Prostate gland (tissue), 2 donors: ENCODE measurements at places on chromosomes 13 and 19. TPM values are rescaled to one million over a fixed set of nuclear protein-coding genes. Genes with fewer than 3 reads are reported as not detected.

GRCh38 chr19:45863840-45864628 is at the start of gene FOXA3:
Gene FOXA3 (plus strand): TSS chr19:45864326. CDS start chr19:45864457, 131 bp downstream.
- DNase-seq: no peak

DNA sequence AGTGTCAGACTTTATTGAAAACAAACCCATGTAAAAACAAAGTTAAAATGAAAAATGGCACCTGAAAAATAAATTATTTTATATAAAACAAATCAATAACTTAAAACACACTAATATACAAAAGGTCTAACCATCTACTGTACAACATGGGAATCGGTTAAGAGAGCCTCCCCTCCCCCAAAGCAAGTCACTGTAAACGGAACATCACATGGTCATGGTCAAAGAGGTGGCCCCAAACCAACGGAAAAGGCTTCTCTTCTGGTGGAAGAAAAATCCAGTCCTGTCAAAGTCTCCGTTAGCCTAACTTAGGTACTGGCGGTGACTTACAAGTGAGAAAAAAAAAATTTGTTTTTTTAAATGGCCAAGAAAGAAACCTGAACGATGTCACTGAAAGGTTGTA is 15.7 kb upstream of the TIMM44 start:
- DNase-seq: no peak

- no peak for DNase-seq
Observed at GRCh38 chr13:19663416-19663979, 30.0 kb downstream of the MPHOSPH8 start.

GRCh38 chr19:7564866-7565265 is 29.3 kb downstream of the PNPLA6 start:
- DNase-seq: no peak

DNA sequence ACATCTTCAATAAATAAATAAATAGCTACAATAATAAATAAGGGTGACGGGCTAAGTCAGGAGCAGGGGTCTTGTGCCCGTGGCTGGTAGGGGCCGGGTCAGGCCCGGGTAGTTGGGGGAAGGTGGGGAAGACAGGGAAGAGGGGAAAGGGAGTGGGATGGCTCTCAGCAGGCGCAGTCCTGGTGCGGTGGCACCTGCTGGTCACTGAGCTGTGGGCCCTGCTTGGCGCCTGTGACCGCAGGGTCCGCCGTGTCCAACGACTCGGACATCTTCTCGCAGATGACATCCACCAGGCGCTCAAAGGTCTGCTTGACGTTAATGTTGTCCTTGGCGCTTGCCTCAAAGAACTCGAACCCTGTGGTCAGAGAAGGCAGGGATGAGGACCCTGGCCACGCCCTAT is 4.3 kb downstream of the MPV17L2 start:
- no peak for DNase-seq

- no peak for DNase-seq
Observed at GRCh38 chr13:20882206-20882605, 20.3 kb downstream of the XPO4 start.

DNA sequence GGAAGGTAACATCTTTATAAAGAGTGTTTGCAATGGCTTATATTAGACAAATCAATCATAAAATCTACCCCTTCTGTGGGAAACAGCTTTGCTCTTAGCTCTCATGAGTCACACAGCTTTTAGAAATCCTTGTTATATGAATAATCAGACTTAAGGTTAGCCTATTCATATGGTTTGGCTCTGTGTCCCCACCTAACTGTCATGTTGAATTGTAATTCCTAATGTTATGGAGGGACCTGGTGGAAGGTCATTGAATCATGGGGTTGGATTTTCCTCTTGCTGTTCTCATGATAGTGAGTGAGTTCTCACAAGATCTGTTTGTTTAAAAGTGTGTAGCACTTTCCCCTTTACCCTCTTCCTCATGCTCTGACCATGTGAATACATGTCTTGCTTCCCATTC is 704.2 kb upstream of the KLHL1 start:
- no peak for DNase-seq

- no peak for DNase-seq
Observed at GRCh38 chr19:8017808-8018207, 12.4 kb upstream of the ELAVL1 start.

- DNase-seq: no peak
Observed at GRCh38 chr19:44112802-44113137, 429 bp upstream of the ZNF225 start.

The KIR3DL1 gene
- total RNA-seq: not detected

The KLK10 gene
- 7.4 TPM for total RNA-seq

The ERFL gene
- total RNA-seq: 0.36 TPM

The CABP5 gene
- total RNA-seq: not detected

The UBE2L5 gene
- 0.18 TPM for total RNA-seq

The FLT3 gene
- 2.4 TPM for total RNA-seq
